ENCODE measurements at places on chromosomes 6 and 20.

DNA sequence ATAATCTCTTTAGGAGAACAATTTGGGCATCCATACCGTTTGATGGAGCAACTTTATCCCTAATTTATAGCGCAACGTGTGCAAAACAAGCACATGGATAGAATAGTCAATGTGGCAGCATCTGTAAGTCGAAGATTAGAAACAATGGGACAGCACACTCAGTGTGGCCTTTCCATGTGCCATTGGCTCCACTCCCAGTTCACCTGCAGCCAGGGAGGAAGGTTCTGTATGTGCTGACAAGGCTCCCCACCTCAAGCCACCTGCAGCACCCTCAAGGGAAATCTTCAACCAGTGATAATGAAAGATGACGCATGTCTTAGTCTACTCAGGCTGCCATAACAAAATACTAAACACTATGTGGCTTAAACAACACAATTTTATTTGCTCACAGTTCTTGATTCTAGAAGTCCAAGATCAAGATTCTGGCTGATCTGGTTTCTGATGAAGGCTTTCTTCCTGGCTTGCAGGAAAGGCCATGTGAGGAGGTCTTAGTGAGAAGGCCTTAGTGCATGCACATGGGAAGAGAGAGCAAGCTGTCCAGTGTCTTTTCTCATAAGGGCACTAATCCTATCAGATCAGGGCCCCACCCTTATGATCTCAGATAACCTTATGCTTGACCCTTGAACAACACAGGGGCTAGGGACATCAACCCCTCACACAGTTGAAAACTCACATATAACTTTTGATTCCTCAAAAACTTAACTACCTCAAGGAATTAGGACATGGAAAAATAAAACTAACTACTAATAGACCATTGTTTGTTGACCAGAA lies 34.9 kb upstream of the SHLD1 start:
- no peak for DNase-seq

- peak; percentile 37 for DNase-seq
Observed at GRCh38 chr20:20548527-20549266, 163.7 kb downstream of the RALGAPA2 start.

- no peak for DNase-seq
Observed at GRCh38 chr20:46741924-46742668, 32.6 kb downstream of the SLC2A10 start.

GRCh38 chr6:18148304-18149025 lies 6.4 kb downstream of the TPMT start:
- no peak for DNase-seq

GRCh38 chr20:61449057-61449609 lies 197.1 kb downstream of the CDH4 start:
- DNase-seq = no peak

DNA sequence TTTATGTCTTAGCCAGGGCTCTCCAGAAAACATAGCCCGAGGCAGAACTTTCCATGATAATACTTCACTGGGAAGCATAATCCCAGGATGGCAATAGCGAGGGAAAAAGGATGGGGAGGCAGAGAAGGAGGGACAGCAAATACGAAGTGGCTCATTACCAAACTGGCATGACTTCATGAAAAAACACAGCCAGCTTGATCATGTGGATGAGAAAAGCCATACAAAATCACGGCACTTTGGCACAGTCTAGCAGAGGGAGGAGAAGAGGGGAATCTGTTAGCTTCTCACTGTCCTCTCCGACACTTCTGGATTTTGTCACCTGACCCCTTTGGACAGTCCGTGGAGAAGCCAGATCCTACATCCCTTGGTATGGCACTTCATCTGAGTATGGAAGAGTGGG lies 212.5 kb upstream of the GRIK2 start:
- no peak for DNase-seq

- DNase-seq = no peak
Observed at GRCh38 chr20:326645-327185, 1.4 kb downstream of the SOX12 start.

DNA sequence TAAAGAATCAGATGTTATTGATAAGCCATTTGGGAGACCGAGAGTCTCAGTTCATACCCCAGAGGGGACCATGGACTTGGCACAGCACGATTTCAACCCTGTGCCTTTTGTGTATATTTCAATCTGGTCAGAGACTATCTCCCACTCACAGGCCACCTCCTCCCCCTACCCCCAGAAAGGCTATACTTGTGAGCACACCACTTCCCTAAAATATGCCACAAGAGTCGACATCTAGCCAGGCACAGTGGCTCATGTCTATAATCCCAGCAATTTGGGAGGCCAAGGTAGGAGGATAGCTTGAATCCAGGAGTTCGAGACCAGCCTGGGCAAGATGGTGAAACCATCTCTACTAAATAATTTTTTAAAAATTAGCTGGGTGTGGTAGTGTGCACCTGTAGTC lies 13.6 kb upstream of the TCF15 start:
- DNase-seq = no peak

- DNase-seq = no peak
Observed at GRCh38 chr20:53298911-53299310, 294.7 kb downstream of the ZNF217 start.

DNA sequence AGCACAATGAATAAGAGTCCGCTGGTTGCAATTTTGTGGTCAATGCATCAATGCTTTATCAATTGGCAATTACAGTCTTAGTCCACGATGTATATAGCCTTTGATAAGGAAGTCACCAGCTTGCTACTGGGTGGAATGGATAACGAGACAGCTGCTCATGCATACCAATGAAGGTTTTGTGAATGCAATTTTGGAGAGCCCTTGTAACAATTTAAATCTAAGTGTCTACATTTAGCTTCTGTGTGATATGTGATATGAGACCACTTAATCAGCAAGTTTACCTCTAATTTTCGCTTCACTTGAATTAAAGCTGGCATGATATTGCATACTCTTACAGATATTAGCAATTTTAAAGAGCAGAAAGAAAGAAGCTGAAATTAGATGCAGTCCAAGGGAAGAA lies 543.9 kb downstream of the RNF144B start:
- no peak for DNase-seq

DNA sequence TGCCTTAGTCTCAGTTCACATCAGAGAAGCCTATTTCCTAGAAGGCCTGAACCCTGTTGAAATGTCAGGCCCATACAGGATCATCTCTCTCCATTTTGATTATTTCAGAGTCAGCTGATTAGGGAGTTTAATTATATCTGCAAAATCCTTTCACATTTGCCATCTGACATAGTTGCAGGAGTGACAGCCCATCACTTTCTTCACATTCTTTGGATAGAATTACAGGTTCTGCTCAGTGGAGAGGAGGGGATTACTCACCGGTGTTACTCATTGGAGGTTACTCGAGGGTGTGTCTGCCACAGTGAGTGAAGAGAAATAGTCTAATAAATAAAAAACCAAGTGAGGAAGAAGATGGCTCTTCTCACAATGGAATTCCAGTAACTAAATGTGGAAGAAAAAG lies 216.8 kb downstream of the TMEM242 start:
- DNase-seq = no peak

- DNase-seq = no peak
Observed at GRCh38 chr6:13336553-13336952, 8.2 kb upstream of the TBC1D7 start.

DNA sequence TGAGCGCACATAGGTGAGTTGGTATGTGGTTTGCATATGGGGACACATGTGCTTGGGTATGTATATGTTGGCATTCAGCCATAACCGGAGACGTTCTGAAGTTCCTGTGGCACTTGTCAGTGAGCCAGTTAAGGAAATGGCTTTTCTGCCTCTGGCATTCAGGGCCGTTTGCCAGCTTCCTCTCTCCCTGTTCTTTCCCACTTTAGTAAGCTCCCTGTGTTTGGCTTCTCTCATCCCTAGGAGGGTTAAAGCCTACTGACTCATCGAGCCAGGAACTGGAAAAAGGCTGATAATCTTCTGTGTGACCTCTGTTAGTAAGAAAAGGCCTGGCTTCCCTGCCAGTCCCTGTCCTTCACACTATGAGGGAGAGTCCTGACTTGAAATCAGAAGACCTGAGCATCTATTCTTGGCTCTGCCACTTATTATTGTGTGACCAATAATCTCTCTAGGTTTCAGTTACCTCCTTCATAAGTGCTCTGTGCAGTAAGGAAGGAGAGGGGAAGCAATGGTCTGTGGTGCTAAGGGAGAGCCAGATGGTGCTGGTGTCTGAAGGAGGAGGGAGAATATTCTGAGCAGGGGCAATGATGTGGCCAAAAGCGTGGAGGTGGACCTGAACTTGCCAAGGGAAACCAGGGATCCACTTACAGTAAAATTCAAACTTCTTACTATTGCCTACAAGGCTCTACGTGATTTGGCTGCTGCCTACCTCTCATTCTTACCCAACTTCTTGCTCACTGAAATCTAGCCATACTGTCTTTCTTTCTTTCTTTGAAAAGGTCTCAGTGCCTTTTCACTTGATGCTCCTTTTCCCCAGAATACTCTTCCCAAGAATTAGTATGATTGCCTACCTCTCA lies 31.4 kb downstream of the ACSS2 start:
- DNase-seq = peak; percentile 11

GRCh38 chr6:14703586-14703985 lies 542.3 kb upstream of the JARID2 start:
- no peak for DNase-seq

DNA sequence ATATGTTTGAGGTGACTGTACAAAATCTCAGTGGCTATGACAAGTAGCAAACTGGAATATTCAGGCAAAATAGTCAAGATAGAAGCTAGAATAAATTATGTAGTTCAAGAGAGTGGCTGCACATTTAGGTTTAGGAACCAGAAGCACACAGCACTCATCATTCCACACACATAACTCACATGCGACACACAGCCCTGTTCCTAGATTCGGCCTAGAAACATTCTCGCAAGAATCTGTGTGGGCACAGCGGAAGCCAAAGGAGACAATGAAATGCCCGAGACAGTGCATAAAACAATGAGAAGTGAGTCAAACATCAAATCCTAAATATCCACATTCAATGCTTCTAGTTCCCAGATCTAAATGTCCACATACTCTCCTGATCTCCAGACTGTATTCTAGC lies 9.5 kb upstream of the SUPT3H start:
- DNase-seq = no peak

- no peak for DNase-seq
Observed at GRCh38 chr20:11716239-11716944, 201.3 kb upstream of the BTBD3 start.

DNA sequence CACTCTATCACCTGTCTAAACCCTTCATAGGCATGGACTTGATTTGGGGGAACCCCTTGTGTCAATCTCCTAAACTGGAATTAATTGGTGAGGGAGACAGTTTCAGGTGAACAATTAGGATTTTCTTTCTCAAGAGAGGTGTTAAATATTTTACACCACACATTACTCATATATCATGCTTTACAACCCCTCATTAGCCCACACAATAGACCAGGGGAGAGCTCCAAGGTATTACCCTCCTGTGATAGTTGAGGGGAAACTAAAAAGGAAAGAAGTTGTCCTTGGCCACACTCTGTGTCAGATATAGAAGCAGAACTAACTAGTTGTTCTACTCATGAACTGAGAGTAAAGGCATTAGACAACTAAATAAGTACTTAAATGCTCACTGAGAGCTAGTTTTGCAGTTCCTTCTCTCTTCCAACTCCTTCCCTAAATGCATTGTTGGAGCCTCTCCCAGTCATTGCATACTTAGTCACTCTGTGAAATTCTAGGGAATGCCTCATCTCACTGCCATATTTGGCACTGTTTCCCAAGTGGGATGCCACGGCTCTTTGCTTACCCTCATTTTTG lies 183.7 kb upstream of the CEP162 start:
- DNase-seq = no peak

- DNase-seq = no peak
Observed at GRCh38 chr20:57438552-57438951, 47.4 kb downstream of the RBM38 start.
